ENCODE measurements at places on chromosomes 13 and 19.

DNA sequence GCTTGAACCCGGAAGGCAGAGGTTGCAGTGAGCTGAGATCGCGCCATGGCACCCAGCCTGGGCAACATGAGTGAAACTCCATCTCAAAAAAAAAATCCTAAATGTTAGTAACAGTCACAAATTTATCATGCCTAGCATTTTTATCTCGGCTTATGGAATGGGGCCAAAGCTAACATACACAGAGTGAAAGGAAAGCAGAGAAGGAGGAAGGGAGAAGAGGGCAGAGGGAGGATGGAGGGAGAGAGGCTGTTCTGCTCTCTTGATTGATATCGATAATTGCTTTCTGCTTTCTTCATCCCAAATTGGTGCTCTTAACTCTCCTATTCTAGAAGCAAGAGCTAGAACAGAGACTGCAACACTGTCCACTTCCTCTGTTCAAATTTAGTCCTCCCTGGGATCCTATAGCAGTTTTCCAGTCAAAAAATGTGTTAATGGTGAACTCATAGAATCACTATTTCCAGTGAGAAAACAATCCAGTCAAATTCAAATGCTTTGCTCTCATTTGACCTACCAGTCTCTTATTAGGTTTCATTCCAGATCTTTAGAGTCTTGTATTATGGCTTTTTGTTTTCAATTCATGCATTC is 15.8 kb upstream of the TUBGCP3 start:
- no peak for DNase-seq

DNA sequence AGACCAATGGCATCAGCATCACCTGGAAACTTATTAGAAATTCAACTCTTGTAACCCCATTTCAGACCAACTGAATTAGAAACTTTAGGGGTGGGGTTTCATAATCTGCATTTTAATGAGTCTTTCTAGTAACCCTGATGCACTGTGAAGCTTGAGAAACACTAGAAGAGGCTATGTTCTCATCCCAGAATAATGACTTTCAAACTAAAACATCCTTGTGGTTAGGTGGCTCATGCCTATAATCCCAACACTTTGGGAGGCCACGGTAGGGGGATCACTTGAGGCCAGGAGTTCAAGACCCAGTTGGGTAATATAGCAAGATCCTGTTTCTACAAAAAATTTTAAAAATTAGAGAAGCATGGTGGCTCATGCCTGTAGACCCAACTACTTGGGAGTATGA is 402.4 kb downstream of the DLEU7 start:
- no peak for DNase-seq

GRCh38 chr19:2045501-2046045 is 5.5 kb downstream of the MKNK2 start:
- DNase-seq = no peak

DNA sequence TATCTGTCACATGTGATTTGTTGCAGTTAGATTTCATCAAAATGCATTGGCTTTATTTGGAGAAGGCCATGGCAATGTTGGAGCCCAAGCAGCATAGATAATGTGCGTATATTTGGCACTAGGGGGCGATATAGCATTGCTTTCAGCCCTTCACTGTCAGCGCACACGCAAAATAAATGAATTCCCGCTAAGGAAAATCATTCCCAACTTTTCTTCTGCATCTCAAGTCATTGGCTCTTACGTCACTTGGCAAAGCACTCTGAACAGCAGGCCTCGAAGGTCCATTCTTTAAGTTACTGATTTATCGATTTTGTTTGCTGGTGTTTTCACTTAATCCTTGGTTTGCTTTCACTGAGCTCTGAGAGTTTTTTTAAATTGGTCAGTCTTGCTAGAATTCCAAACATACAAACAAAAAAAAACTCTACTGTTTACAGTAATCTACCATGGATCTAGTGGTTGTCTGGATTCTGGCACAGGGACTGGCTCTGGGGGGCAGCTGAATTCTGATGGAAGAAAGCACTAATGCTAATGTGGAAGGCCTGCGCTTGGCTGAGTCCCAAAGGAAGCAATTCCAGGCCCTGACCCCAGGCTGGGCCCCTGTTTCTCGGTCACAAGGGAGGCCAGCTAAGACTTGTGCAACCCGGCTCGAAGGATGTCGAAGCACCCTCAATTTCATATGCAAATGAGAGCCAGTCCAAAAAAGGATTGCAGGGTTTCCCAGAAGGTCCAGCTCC is 97.7 kb upstream of the IPO5 start:
- DNase-seq = peak; percentile 10

DNA sequence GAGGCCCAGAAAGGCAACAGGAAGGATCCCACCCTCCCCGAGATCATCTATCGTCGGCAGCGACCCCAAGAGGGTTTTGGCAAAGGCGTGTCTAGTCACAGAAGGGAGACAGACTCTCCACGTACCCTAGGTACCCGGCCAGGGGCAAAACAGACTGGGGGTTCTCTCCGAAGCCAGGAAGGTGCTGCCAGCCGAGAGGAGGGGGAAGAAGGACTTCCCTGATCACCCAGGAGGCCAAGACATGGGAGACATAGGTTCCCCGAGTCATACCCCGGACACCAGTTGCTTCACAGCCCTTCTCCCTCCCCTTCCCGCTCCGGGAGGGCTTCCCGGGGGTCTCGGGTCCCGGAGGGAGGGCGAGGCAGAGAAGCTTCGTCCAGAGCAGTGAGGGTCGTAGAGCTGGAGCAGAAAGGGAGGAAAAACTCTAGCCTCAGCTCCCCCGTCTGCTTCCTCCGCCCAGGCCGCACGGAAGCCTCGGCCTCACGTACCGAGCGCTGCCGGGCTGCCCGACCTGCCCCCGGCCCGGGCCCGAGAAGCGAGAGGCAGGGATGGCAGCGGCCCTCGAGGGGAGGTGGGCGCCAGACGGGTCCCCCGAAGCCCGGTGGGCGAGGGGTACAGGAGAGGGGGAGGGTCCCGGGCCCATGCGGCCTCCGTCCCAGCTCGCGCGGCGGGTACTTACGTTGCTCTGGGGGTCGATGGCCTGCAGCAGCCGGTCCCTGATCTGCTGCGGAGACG is 644 bp downstream of the MED26 start:
- no peak for DNase-seq

- DNase-seq = peak; percentile 6
Observed at GRCh38 chr13:113120300-113121182, 2.1 kb upstream of the F10 start.

DNA sequence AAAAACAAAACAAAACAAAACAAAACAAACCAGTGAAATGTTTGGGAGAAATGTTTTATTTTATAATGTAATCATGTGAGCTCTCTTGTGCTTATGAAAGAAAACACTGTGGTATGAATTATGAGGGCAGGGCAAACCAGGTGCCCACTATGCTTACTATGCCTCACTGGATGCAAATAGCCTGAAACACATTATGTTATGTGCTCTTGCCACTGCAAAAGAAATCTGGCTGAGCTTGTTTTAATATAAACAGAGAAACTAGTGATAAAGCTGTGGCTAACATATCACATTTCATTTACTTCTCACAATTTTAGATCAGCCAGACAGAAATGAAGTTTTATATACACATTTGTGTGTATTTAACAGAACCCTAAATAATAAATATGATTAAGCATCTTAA is 8.7 kb upstream of the NBEA start:
- DNase-seq = no peak

DNA sequence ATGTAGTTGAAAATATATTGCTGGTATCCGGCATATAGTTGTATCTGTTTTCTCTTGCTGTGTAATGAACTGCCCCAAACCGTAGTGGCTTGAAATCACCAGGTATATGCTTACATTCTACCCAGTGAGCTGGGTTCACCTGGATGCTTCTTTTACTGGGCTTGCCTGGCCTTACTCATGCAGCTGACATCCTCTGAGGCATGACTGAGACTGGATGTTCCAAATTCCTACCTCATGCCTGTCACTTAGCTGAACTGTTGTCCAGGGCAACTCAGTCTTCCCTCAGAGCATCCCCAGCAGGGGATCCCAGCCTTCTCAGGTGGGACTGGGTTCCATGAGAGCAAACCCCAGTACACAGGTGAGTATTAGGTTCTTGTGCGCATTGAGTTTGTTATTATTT is 66.8 kb downstream of the IFT88 start:
- no peak for DNase-seq

DNA sequence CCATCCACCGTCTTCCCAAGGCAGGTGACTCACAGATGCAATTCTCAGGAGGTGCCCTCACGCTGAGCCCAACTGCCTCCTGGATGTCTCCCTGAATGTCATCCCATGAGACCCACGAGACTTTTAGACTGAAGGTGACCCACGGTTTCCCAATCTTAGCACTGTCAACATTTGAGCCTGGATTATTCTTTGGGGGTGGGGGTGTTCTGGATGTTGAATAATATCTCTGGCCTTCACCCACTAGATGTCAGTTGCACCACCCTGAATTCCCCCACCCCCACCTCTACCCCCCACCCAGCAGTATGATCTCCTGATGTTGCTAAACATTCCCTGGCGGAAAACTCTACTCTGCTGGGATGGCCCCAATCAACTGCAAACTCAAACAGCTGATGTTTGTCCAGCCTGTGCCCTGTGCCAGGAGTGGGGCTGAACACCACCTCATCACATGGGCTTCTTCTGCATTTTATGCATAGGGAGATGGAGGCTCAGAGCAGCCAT is 2.2 kb upstream of the CYP4F22 start:
- DNase-seq = no peak

DNA sequence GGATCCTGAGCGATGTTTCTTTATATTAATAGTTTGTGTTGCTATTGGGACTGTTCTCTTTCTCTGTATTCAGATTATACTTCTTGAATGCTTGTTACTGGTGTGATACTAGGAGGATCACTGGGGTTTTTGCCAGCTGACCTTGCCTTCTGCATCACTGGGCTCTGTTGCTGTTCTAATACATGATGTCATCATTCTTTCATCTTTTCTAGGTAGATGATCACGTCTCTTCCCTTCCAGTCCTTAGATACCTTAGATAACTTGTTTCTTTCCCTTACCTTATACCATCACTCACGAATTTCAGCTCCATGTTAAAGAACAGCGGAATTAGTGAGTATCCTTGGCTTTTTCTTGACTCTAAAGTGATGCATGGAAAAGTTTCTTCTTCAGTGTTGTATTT is at the start of gene OR10H3:
Gene OR10H3, plus strand, starts transcription at position 264 of the 400 bp plus-strand sequence. CDS start 3,408 bp downstream, outside the sequence.
- no peak for DNase-seq

DNA sequence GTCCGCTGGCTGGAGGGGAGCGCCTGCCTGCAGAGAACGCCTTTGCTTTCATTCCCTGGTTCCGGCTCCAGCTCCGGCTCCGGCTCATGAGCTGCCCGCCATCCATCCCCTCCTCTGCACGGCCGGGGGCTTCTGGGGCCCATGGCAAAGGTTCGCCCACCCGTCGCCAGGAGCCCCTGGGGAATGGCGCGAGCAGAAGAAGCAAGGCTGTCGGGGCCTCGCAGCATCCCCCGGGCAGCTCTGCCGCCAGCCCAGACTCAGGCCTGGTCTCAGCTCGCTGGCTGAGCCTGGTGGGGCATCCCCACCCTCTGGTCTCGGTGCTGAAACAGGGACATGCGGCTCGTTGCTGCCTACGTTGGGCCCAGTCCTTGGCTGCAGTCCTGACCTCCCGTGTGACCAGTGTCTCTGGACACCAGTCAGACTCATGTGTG is 96.8 kb downstream of the KDM4B start:
- no peak for DNase-seq

- no peak for DNase-seq
Observed at GRCh38 chr13:73090116-73090822, 31.5 kb downstream of the KLF5 start.

DNA sequence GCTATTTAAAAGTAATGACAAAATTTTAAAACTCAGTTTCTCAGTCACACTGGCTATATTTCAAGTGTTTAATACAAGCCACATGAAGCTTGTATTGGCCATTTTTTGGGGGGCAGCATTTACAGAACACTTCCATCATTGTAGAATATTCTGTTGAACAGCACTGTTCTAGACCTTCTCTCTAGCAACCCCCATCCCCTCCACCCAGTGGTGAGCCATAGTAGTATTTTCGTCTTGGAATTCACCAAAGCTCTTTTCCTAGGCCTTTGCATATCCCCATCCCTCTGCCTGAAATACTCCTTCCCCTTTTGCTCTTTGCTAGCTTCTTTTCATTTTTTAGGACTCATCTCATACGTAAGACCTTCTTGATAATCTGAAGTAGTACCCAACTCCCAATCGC is 99.5 kb downstream of the ZC3H13 start:
- DNase-seq = no peak

DNA sequence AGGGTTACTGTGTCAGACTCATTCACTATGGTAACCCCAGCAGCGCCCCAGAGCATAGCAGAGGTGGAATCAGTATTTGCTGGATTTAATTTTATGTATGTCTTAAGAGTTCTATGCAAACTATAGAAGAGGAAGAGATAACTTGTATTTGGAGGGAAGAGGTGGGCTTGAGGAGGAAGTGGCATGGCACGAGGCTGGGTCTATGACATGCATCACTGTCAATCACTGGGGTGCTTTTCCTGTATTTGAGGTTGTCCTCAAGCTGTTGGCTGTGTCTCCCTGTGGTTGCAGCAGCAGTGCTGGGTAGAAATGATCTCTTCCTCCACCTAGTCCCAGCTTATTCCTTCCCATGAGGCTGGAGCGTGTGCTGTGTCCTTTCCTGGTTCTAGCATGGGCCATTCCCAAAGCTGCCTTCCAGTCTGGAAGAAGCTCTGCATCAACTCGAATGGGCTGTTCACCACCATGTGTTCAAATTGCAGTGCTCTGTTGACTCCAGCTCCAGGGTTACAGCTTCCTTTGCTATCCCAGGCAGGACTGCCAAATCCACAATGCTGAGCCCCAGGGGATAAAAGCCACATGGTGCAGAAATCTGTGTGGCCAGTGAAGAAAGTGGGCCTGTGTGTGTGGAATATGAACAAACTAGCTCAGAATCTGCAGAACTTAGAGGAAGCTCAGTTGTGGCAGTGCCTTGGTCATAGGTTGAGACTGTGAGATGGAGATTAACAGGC is 73.1 kb upstream of the MTIF3 start:
- DNase-seq = no peak

DNA sequence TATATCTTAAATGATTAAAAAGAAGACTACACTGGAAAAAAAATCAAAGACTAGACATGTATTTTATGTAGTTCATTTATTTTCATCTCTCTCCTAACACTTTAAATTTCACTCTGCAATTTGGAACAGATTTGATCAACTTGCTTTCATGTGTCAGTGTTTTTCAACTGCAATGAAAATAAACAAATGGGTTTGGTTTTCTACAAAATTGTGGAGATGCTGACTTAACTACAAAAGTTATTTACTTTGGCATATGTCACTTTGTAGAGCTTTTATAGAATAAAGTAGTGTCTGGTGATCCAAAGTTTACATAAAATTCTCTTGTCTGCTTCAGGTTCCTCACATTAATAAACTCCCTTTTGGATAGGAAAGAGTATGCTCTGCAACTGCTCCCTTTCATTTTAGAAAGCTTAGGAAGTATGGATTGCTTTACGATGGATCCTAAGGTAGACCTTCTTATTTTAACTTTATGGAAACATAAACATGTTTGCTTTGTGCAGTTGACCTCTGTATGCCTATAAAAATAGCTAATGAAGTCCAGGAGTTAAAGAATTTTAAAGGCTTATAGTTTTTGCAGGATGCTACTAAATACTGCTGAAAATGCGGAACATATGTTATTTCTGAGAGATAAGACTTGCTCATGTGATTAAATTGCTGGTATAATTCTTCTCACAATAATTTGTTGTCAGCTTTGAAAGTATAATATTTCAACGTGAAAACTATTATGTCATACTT is 815.9 kb downstream of the PCDH9 start:
- DNase-seq = no peak

- no peak for DNase-seq
Observed at GRCh38 chr13:37648609-37649008, 50.0 kb upstream of the POSTN start.

Measured in progenitor cell of endocrine pancreas (in vitro differentiated cells).